Substantia nigra (tissue), 51 donors: ENCODE measurements at places on chromosomes 11 and 22.

GRCh38 chr22:27982630-27983180 is 63.6 kb upstream of the PITPNB start:
- DNase-seq, result no peak

DNA sequence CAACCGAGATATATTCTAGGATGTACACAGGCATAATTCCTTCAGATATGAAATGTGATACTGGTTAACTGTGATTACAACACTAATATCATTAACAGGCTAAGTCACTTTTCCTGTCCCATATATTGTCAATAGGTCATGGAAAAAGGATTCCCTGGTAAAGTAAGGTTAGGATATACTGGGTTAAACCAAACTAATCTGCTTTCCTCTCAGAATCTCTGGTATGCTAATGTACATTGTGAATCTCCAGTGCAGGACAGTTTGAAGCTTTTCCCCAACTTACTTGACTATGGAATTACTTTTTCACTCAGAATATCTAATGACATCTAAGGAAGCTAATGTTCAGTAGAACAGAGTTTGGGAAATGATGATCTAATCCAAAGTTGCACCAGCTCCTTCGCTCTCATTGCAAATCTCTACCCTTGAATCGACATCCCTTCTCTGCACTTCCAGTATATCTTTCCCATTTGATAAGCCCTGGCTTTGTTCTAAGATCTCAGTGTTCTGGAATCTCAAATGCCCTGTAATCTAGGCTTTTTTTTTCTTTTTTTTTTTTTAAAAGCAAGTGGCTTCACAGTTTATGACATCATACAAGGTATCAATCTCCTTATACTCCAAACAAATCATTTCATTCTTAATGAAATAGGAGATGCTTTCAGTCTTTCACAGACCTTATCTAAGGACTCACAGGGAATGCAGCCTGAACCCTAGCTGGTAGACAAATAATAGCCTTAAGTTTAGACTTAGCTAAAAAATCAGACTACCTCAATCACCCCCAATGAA is 43.8 kb downstream of the COPB1 start:
- no peak for DNase-seq

DNA sequence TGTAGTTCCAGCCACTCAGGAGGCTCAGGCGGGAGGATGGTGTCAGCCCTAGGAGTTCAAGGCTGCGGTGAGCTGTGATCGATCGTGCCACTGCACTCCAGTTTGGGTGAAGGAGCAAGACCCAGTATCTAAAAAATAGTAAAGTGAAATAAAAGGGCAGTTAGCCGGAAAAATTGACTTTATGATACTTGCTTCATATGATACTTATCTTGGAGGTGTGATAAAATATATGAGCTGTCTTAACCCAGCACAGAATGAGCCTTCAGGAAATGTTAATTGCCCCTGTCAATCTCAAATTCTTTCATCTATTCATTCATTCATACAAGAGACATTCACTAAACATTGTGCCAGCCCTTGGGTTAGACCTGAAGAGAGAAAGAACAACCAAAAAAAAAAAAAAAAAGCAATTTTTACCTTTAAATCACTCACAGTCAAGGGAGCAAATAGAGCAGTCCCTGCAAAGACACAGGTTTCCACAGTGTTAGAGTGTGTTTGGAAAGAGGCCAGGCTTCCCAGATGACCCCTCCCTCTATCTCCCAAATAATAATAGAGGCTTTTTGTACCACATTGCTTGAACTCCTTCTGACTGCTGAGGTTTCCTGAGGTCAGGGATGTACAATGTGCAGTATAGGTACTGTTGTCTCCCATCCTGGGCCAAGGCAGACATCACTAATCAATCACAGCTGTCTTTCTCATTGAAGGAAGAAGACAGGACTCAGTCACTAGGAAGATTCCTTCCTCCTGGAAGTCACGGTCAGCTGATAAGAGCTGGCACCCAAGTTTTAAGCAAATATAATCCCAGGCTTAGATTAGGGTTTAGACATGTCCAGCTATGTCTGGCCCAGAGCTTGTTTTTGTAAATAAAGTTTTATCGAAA is 454.6 kb downstream of the MIAT start:
- no peak for DNase-seq

DNA sequence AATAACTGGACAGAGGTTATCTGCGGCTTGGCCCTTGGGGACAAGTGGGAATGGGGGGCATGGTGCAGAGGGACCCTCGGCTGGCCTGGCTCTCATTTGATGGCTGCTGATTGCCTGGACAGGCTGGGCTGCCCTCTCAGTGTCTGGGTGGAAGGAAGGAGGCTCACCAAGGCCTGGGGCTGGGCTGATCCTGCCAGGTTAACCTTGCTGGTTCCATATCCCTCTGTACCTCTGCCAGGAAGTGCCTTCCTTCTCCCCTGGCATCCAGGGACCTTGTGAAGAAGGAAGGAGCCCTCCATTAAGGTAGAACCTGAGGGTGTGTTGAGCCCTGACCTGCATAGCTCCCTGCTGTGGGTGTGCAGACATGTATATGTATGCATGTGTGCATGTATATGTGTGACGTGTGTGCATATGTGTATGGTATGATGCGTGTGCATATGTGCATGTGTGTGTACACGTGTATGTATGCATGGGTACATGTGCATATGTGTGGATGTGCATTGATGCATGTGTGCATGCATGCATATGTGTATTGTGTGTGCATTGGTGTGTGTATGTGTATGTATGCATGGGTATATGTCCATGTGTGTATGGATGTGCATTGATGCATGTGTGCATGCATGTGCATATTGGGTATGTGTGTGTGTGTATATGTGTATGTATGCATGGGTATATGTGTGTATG is 433.9 kb downstream of the TBC1D22A start:
- DNase-seq, result no peak

DNA sequence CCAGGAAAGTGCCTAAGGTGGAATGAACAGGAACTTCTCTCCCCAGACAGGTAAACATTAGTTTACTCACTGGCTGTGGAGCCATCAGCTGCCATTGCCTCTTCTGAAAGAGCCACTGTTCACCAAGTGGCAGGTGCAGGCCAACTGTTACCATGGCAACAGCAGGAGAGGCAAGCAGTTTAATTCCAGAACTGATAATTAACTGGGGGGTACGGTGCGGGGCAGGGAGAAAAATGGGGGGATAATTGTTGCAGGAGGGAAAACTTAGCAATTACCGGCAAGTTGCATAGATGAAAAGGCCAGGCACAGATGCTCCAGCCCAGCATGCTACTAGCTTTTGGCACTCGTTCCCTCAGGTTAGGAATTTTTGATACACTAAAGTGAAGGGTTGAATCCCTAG is 85.1 kb downstream of the TRIM44 start:
- DNase-seq, result peak; percentile 3

- no peak for DNase-seq
Measured at GRCh38 chr11:34585735-34586487, 35.0 kb upstream of the EHF start.

DNA sequence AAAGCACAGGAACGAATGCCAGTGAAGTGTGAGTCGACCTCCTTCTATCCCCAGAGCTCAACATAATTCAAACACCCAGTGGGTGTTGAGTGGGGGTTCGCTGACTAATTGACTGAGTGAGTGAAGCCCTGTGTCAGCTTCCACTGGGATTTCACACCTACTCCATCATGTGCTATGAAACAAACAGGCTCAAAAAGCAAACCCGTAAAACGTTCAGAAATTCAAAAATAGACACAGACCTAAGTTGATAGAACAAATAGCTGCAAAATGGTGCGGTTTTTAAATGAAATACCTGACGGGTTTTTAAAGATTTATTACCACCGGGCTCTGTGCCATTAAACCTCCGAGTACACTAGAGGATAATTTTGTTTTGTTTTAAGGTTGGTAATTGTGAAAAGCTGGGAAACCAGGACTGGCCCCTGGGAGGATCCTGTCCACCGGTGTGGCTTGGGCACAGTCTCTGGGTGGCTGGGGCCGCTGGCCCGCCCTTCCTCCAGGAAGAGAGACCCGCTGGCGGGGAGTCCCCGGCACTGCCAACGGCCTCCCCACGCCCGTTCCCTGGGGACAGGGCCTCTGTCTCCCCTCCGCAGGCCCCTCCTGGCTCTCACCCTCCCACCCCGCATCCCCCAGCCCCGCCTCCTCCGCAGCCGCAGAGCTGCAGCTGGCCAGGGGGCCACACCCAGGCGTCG is 13.6 kb downstream of the KCNJ5 start:
- DNase-seq, result no peak

GRCh38 chr11:88068848-88069554 is 106.2 kb downstream of the RAB38 start:
- no peak for DNase-seq

DNA sequence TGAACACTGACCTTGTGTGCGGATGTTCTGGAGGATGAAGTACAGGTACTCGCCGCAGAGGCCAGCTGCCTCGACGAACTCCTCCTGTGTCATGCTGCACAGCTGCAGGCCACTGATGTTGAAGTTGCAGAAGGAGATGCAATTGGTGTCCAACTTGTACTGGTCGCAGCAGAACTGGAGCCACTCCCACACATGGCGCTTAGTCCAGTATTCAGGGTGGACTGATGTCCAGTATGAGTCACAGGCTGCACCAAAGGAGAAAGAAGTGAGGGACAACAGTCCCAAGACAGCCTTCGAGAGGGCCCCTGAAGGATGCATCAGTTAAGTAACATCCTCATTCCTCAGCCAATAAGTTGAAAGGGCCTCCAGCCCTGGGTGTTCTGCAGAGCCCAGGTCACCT is 20.1 kb downstream of the ELF5 start:
- DNase-seq, result no peak

- no peak for DNase-seq
Measured at GRCh38 chr11:118212131-118212725, 12.6 kb downstream of the JAML start.

- no peak for DNase-seq
Measured at GRCh38 chr11:33214187-33214586, 43.0 kb upstream of the HIPK3 start.

DNA sequence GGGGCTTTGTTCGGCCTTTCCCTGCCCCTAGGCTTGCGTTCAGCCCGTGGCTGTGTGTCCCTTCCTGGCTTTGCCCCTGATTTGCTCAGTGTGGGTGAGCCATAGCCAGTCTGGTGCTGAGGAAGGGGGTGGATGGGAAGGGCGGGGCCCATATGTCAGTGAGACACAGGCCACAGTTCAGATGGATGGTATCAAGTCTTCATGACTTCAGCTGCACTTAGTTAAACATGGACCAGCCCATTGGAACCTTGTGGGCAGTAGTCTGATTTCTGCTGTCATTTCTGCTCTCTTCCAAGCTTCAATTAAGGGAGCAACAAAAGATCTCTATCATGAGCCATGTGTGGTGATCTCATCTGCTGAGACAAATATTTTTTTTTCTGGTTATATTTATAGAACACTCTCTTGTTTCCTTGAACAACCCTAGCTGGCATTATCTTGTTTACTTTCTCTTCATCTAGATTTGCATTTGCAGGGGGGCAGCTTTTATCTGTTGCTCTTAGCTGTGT is 21.6 kb upstream of the PEX26 start:
- DNase-seq, result peak; percentile 51
